NCI-H187 treated with DMSO at 0.1 percent for 48 hours (cell line): ENCODE measurements at places on chromosomes 2 and 18.

- DNase-seq, result no peak
Observed at GRCh38 chr18:79765491-79766245, 32.1 kb upstream of the KCNG2 start.

- no peak for DNase-seq
Observed at GRCh38 chr18:11147371-11147951, 1.9 kb downstream of the PIEZO2 start.

DNA sequence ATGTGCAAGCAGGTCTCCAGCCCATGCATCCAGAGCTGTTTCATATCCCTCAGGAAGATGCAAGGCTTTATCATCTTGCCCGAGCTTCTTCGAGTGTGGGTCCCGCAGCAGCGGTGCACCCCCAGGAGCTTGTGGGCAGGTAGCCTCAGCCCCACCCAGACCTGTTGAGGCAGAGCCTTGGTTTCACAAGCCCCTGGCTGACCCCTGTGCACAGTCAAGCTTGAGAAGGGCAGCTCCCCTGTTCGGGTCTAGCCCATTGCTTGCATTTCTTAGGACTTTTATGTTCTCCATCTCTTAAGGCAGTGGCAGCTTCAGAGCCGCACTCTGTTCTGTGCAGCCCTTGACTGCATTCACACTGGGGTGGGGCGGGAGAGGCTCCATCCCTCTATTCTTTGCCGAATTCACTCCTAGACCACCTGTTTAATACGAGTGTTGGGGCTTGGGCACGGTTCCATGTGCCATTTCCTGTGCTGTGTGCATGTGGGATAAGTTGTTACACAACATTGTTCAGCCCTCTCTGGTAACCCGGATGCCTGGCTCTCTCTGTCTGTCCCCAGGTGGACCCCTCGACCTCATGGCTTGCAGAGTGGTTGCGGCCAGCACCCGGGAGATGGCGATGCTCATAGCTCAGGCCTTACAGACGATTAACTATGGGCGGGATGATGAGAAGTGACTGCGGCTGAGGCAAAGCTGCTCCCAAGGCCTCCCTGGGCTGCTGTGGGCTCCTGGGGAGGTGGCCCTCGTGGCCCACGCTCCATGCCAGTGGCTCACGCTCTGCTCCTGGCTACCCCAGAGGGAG, 48.7 kb downstream of the IMPA2 start:
- no peak for DNase-seq

DNA sequence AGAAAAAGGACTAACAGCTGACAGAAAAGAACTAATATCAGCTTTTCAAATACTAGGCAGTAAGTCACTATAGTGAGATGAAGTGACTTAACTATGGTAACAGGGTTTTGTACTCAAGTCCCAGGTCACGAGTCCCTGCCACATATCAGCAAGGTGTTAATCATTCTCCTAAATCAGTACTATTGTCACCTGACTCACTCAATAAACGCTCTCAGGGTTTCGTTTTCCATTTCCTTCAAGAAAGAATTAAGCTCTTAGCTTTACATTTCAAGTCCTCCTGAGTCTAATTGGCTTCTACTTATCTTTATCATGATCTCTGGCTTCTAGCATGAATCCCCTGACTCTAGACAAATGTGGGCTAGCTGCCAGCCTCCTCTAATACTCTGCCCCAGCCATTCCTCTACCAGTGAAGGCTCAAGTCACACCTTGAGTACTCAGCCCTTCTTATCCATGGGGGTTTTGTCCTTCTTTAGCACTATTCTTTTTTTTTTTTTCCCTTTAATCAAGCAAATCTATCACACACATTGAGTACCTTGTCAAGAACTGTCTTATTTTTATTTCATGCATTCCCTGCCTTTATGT, 20.0 kb downstream of the BUB1 start:
- DNase-seq, result no peak

- no peak for DNase-seq
Observed at GRCh38 chr2:239773228-239774141, 251.7 kb downstream of the NDUFA10 start.

GRCh38 chr2:102356741-102357140, 1.1 kb downstream of the IL18R1 start:
- DNase-seq, result no peak

DNA sequence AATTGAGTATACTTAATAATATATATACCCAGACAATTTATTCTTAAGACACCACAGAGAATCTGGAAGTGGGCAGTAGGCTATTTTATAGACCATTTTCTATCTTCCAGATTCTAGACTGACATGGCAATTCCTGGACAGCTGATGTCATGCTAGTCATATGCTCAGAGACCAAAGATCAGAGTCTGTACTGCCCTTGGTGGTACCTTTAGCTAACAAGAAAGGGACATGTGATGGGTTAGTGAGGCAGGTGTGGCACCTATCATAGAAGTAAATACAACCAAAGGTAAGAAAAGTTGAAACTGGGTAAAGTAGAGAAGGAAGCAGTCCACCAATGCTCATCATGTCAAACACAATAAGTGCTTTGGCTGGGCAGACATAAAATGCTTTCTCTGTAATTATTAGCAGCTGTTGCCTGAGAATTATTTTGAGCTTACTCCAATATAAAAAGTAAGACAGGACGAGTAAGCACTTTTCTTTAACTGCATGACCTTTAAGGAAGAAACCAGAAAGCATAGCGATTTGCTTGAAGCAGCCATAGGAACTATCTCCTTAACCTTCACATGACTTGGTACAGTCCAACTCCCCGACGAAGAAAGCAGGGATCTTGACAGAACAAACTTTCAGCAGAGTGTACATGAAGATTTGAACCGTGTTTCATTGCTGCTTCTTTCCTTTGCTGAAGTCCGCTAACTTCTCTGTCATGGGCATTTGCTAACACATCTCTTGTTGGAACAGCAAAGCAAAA, 47.1 kb downstream of the SLC40A1 start:
- DNase-seq, result no peak

GRCh38 chr2:216687646-216688045, 7.7 kb downstream of the IGFBP5 start:
- no peak for DNase-seq

GRCh38 chr2:226973816-226974215, 138.0 kb downstream of the RHBDD1 start:
- no peak for DNase-seq

- no peak for DNase-seq
Observed at GRCh38 chr2:203637471-203638167, 68.8 kb upstream of the CD28 start.

DNA sequence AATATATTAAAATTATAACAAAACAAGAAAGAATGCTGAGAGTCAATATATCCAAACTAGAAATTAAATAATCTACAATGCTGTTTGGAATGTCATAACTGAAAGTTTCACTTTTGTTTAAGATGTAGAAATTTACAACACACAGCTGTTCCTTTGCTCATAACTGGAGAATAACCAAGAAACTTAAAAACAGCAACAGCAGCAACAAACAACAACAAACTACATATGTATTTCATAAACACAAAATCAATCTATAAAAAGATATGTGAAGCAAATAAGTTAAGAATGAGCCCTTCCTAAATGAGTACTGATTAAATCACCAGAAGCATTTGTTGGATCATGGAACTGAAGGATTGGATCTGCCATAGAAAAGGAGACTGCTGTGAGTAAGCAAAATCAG, 456.5 kb upstream of the ZNF804A start:
- no peak for DNase-seq

DNA sequence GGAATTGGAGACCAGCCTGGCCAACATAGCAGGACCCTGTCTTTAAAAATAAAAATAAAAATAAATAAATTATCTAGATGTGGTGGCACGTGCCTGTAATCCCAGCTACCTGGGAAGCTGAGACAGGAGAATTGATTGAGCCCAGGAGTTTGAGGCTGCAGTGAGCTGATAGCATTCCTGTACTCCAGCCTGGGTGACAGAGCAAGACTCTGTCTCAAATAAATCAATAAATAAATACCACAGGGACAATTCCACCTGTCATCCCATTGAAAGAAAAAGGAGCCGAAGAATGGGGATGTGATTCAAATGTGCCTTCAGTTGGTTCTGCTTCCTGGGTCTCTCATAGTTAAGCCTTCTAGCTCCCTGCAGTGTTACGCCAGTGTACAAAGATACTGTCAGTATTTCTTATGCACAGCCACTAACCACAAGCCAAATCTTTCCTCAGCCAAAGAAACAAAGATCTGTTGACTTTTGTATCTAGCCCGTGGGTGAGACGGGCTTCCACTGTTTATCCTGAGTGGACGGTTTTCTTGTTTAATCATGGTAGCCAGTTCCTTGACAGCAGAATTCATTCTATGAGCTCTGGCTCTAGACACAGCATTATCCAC, 12.6 kb downstream of the LGALSL start:
- DNase-seq, result no peak

- no peak for DNase-seq
Observed at GRCh38 chr2:43294973-43295603, 68.7 kb upstream of the ZFP36L2 start.

- DNase-seq, result no peak
Observed at GRCh38 chr2:240295256-240296103, 140.0 kb upstream of the GPC1 start.

GRCh38 chr2:25548601-25549000, 124.8 kb downstream of the DTNB start:
- no peak for DNase-seq

DNA sequence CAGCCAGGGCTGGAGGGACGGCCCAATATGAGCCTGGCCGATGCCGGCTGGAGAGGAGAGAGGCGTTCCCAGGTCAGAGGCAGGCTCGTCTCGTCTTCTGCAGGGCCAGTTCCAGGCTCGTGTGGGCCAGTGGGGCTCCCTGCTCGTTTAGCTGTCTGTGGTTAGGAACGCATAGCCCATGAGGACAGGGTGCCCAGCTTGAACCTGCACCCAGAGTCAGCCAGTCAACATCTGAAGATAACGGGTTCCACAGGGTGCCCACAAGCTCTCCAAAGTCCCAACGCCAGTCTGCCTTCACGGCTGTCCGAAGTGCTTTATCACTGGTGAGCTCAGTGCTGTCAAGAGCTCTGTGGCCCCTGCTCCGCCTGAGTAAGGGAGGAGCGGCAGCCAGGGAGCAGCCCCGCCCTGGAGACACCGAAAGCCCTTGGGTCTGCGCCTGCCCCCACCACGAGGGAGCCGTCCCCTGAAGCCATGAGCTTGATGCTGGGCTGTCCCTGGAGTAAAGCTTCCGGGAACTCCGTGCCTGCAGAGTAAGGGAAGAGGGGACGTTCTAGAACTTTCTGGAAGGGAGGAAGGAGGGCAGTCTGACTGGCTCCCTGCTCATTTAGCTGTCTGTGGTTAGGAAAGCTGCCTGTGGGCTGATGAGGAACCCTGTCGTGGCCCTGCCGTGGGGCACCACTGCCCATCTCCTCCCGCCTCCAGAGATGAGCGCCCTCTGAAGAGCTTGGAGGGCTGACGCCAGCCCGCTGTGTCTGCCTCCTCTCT, 2.7 kb upstream of the HSBP1L1 start:
- no peak for DNase-seq

GRCh38 chr2:159944874-159945273, 117.5 kb downstream of the PLA2R1 start:
- no peak for DNase-seq

- DNase-seq, result no peak
Observed at GRCh38 chr2:26394694-26395093, 7.0 kb upstream of the DRC1 start.

- no peak for DNase-seq
Observed at GRCh38 chr2:62996534-62997186, 54.0 kb upstream of the OTX1 start.

GRCh38 chr18:42839408-42839807, 276.1 kb downstream of the RIT2 start:
- no peak for DNase-seq

DNA sequence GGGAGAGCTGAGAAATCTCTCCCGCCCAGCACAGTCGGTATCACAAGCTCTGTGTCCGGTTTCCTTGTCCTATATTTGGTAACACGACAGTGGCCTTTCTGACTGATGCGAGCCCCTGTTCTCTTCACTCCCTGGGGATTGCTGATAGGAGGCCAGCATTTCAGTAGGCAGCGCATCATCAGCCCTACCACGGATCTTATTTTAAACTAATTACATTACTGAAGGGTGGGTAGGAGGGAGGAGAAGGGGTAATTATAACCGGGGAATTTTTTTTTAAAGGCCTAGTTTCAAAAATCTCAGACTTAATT, 125.6 kb upstream of the LGALSL start:
- DNase-seq, result no peak

DNA sequence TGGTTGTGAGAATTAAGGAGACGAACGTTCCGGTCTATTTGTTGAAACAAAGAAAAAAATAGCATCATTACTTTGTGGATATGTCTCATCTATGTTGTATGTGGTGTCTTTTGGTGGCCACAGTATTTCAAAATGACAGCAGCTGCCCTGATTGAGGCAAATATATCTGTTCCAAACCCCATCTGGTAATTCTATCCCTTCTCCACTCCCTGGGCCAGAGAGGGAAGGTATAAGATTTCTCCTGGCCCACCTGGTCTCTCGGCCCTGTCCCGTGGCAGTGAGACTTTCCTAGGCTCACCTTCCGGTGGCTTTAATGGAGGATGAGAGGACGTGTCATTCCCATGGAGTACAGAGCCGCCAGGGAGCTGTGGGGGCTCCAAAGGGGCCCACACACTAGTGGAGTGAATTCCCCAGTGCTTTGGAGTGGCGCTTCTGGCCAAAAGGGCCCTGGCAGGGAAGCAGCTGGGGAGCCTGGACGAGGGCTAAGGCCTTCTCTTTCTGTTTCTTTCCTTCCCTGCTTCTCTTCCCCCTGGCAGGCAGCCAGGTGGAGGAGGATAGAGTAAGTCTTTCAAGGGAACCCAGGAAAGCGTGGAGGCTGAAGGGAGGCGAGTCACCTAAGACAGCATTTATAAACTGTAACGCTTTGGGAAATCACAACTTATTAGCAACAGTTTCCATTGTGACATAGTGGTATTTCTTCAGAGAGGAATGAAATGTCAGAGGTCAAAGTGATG, 5.6 kb downstream of the FOSL2 start:
- DNase-seq, result no peak

DNA sequence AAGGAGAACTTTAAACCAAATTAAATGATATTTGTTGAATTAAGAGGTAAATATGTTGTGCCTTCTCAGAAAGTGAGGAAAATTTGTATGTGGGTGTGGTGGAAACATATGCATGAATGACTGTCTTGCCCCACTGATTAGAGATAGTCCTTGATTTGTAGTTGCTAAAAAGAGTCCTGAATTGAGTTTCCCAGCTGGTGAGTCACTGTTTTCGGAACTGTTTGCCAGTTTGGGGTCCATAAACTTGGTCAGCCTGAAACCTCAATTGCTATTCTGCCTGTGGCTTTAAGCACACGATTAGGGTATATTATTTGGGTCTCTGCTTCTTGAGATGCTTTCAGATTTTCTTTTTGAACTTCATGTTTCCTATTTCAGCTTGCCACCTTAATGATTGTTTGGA, 53.3 kb downstream of the PIKFYVE start:
- DNase-seq, result no peak

DNA sequence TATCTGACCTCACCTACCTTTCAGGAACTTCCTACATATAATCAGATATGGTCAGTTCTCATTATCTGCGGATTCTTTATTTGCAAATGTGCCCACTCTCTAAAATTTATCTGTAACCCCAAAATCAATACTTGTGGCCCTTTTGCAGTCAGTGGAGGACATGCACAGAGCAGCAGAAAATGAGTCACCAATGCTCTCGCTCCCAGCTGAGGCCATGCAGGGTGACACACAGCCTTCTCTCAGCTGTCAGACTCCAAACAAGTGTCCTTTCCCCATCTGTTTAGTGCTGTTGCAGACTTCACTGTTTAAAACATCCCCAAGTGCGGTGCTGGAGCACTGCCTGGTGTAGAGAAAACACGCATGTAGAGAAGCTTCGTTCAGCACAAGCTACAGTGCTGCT, 171.9 kb upstream of the SALL3 start:
- DNase-seq, result no peak

GRCh38 chr2:27369471-27370025, 590 bp downstream of the EIF2B4 start:
- DNase-seq, result no peak
